CD8-positive, alpha-beta T cell (primary cell): ENCODE measurements at places on chromosomes 6 and 20. TPM values are rescaled to one million over a fixed set of nuclear protein-coding genes. Genes with fewer than 3 reads are reported as not detected.

GRCh38 chr20:44324343-44324742, 12.5 kb upstream of the R3HDML start:
- DNase-seq: no peak

- no peak for DNase-seq
Measured at GRCh38 chr20:40705413-40705812, 16.4 kb upstream of the MAFB start.

DNA sequence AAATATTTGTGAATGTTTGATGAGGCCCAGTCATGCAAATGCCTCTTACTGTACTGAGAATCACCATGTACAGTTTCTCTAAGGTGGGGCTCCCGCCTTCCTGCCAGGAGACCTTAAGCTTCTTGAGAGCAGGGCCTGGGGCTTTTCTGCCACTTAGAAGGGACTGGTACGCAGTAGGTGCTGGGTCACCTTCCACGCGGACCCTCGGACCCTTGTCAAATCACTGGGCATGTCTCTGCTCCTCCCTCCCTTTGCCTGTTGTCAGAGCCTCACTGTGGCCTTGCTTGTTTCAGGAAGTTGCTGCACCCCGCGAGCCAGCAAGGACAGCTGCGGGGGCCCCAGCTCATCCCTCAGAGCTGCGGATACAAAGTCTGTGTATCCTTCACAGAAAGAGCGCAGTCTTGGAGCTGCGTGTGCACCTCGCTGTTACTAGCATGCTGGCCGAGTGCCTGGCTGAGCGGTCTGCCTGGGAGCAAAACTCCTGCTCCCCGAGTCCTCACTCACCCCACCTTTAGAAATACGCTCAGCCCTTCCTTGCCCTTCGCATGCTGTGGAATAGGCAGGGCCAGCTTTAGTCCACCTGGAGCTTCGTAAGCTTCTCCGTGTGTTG, 30.7 kb upstream of the IRF4 start:
- DNase-seq: no peak

- no peak for DNase-seq
Measured at GRCh38 chr6:36774331-36774730, 64.9 kb downstream of the CPNE5 start.

SIRPB2 gene
- total RNA-seq: not detected

TRIM31 gene
- not detected for total RNA-seq
